ENCODE measurements at places on chromosomes 16 and 17.

DNA sequence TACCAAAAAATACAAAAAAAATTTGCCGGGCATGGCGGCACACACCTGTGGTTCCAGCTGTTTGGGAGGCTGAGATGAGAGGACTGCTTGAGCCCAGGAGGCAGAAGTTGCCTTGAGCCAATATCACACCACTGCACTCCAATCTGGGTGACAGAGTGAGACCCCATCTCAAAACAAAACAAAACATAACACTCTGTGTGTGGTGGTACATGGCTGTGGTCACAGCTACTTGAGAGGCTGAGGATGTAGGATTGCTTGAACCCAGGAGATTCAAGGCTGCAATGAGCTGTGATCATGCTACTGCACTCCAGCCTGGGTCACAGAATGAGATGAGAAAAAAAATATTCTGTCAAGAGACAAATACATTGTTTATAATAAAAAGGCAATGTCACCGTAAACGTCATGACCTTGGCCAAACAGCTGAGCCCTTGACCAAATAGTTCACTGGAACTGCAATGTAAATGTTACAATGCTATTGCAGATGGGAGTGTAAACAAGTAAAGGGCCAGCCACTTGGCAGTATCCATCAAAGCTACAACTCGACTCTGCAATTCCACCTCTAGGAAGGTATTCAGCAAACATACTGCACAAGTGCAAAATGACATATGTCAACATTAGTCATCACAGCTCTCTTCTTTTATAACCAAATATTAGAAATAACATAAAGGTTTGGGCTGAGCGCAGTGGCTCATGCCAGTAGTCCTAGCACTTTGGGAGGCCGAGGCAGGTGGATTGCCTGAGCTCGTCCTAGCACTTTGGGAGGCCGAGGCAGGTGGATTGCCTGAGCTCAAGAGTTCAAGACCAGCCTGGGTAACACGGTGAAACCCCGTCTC is 16.9 kb downstream of the EARS2 start:
- no peak for DNase-seq

GRCh38 chr16:74825941-74826340 is 51.3 kb upstream of the FA2H start:
- DNase-seq: peak; percentile 26

DNA sequence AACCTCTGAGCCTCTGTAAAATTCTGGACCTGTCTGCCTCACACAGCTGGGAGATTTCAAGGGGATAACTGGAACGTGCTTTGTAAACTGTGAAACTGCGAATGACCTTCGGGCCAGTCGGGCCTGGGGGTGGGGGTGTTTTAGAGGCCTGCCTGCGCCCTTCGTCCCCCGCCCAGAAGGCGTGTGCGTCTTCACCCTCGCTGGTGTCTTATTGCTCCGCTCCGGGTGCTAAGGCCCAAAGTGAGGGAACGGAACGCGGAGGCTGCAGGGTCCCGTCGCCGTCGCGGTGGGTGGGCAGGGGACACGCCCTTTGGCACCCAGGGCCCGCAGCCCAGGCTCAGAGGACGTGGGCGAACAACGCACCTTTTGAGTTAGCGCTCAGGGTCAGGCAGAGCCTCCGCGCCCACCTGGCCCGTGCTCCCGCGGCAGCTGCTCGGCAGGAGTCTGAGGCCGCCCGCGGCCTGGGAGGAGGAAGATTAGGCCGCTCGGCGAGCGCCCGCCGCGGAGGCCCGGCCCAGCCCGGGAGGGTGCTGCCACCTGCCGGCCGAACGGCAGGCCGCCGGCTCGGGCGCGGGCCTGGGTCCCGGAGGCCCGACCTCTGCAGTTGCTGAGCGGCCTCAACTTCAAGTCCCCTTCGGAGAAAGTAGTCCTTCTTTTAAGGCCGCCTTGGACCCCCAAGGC is 29.7 kb downstream of the DCAKD start:
- DNase-seq: peak; percentile 85

- DNase-seq: no peak
Measured at GRCh38 chr16:62157544-62157943, 121.3 kb upstream of the CDH8 start.

- peak; percentile 21 for DNase-seq
Measured at GRCh38 chr17:45130681-45131615, 1.4 kb downstream of the PLCD3 start.

GRCh38 chr16:83205896-83206295 is 579.1 kb downstream of the CDH13 start:
- DNase-seq: no peak

DNA sequence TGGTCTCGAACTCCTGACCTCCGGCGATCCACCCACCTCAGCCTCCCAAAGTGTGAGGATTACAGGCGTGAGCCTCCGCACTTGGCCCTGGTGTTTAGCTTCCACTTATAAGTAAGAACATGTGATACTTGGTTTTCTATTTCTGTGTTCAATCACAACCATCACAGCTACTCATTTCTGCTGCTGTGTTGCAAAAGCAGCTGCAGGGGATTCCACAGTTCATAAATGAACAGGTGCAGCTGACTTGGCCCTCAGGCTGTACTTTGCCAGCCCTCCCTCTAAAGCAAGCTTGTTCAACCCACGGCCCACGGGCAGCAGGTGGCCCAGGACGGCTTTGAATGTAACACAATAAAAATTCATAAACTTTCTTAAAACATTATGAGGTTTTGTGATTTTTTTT is 79.2 kb downstream of the SLC39A11 start:
- DNase-seq: no peak

DNA sequence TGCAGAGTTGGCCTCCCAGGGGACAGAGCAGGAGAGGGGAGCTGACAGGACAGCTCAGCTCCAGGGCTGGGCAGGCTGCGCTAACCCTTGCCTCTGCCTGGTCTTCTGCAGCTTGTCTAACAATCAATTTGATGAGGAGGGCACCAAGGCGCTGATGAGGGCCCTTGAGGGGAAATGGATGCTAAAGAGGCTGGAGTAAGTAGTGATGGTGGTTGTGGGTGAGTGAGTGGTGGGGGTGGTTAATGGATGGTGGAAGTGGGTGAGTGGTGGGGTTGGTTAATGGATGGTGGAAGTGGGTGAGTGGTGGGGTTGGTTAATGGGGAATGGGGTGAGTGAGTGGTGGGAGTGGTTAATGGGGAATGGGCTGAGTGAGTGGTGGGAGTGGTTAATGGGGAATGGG is 22.0 kb upstream of the CPNE2 start:
- DNase-seq: no peak

- DNase-seq: no peak
Measured at GRCh38 chr17:61761827-61762226, 101.5 kb downstream of the BRIP1 start.

- no peak for DNase-seq
Measured at GRCh38 chr16:56828647-56829046, 36.4 kb upstream of the SLC12A3 start.

GRCh38 chr17:44941712-44942331 is 5.8 kb downstream of the KIF18B start:
- DNase-seq: no peak

Data from hematopoietic multipotent progenitor cell treated with erythropoietin and hydrocortisone succinate and interleukin-3 and kit ligand, for 6 days (in vitro differentiated cells).